ENCODE measurements at places on chromosomes 6 and 20. TPM values are rescaled to one million over a fixed set of nuclear protein-coding genes. Genes with fewer than 3 reads are reported as not detected.
A peak's percentile ranks its signal among the peaks of the same experiment; 100 is the strongest.

The VTA1 gene
- polyA plus RNA-seq, result 89.4 TPM

The NEURL2 gene
- polyA plus RNA-seq, result 3.0 TPM

The ATXN1 gene
- 18.6 TPM for polyA plus RNA-seq

The HCRTR2 gene
- polyA plus RNA-seq, result not detected

The LHFPL5 gene
- not detected for polyA plus RNA-seq

The NKX2-2 gene
- polyA plus RNA-seq, result not detected

DNA sequence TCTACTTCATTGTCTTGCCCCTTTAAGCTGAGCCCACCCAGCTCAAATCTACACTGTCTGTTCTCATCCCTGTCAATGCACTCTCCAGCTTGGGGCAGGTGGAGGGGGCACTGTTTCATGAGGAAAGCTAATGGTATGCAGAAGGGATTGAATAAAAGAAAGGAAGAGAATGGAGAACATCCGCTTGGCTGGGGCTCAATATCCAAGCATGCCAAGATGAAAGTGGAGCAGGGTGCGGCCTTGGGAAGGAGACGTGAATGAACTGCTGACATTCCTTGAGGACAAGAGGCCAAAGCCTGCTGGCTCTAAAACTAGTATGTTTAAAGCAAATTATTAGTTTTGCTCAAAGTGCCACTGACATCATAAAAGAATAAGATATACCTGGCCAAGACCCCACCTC is 24.2 kb downstream of the AKAP12 start:
- no peak for DNase-seq

GRCh38 chr6:142819603-142820337 is 125.2 kb downstream of the HIVEP2 start:
- DNase-seq, result peak; percentile 66

DNA sequence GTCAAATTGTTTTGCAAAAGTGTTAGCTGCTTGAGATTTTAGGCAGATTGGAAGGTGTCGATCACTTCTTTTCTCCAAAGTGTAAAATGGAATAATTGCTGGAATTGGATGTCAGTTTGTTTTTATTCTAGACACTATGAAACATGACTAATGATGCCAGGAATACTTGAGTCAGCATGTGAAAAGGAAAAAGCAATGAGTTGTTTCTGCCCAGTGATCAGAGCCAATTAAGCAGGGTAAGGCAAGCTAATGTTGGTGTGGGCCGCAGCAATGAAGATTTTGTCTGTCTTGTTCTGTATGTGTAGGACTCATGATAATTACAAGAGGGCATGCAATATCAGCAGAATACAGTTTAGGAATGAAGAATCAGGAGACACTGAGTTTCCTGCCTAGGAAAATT is 110.3 kb downstream of the CARMIL1 start:
- DNase-seq, result no peak

DNA sequence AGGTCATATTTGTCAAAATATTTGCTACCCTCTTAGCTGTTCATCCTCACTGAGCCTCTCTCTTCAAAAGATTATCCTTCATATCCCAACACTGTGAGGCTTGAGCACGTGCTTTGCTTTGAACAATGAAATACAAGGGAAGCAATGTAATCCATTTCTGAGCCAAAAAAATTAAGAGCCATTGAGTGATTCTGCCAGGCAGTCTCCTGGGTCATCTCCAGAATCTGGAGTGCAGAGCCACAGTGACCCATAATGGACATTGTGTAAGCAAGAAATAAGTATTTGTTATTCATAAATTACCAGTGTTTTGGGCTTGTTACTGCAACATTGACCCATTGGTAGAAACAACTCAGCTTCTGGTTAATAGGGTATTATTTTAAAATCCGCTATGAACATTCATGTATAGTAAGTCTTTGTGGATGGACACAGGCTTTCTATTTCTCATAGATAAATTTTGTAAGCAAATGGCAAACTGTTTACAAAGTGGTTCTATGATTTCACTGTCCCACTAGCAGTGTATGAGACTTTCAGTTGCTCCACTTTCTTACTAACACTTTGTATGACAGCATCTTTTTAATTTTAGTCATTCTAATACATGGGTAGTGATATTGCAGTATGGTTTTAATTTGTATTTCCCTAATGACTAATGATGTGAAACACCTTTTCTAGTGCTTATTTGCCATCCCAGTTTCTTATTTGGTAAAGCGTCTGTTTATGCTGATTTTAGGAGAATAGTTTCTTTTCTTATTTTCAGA is 358.2 kb downstream of the PLCB1 start:
- DNase-seq, result no peak

- DNase-seq, result no peak
Measured at GRCh38 chr6:3286641-3287171, 28.0 kb downstream of the PSMG4 start.

- DNase-seq, result no peak
Measured at GRCh38 chr6:160258346-160259142, at the start of gene SLC22A2. SLC22A2 (minus strand) TSS chr6:160258821; CDS start chr6:160258757, 64 bp downstream.

DNA sequence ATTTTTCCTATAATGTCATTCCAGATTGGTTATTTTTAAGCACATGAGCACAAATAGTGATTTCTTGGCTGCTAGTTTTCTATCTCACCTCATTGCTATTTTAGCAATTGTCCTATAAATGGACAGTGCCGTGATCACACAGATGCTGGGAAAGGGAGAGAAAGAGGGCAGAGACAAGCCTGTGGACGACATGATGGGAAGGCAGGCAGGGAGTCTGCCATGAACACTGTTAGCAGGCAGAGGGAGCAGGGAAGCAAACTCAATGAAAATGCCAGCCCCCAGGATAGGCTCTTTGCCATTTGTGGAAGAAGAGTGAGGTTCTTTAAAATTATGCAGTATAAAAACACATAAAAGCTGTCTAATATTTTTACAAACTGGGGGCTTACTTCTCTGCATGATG is 96.8 kb downstream of the ADTRP start:
- no peak for DNase-seq
